Transverse colon (tissue), 4 donors: ENCODE measurements at places on chromosomes 2 and 18.

GRCh38 chr2:158932131-158932645 lies 36.3 kb upstream of the TANC1 start:
- DNase-seq, result no peak

DNA sequence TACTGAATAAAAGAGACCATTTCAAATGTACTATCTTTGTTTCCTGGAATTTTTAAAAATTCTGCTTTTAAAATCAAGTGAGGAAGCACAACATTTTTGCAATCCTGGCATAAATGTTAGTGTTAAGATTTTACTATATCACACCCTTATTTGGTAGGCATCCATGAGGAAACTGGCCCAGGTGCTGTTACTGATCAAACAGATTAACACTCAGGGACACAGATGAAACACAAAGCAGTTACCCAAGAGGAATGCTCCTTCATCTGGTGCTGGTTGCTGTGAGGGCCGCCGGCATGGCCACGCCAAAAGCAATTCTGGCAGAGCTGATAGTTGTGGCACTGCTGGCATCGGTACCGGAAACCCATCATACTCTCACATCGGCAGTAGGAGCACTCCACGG lies 96.8 kb downstream of the DTNB start:
- DNase-seq, result no peak

DNA sequence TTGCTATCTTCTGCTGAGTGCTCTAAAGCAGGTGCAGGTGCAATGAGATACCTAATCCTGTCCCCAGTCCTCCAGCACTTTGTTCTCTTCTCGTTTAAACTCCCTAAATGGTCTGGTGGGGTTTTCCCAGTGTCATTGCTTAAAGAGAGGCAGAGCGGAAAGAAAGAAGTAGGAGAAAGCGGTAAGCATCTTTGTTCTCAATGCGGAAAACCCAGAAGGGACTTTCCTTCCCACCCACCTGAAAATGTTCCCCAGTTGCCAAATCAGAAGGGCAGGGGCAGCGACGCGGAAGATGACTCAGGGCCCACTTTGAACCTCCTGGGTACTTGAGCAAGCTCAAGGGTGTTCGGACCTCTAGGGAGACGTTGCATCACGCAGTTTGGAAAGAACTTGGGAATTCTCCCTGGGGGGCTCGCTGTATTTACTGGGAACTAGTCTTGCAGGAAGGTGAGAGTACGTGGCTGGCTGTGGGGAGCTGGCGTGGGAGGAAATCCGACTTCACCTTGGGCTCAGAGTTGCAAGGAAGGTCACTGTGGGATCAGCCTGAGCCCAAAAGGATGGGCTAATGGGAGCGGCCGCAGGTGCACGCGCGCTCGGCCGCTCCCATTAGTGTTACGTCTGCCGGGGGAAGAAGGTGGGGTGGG lies 589 bp upstream of the SGPP2 start:
- DNase-seq, result no peak

GRCh38 chr18:13457327-13457726 lies 238.8 kb downstream of the LDLRAD4 start:
- no peak for DNase-seq

DNA sequence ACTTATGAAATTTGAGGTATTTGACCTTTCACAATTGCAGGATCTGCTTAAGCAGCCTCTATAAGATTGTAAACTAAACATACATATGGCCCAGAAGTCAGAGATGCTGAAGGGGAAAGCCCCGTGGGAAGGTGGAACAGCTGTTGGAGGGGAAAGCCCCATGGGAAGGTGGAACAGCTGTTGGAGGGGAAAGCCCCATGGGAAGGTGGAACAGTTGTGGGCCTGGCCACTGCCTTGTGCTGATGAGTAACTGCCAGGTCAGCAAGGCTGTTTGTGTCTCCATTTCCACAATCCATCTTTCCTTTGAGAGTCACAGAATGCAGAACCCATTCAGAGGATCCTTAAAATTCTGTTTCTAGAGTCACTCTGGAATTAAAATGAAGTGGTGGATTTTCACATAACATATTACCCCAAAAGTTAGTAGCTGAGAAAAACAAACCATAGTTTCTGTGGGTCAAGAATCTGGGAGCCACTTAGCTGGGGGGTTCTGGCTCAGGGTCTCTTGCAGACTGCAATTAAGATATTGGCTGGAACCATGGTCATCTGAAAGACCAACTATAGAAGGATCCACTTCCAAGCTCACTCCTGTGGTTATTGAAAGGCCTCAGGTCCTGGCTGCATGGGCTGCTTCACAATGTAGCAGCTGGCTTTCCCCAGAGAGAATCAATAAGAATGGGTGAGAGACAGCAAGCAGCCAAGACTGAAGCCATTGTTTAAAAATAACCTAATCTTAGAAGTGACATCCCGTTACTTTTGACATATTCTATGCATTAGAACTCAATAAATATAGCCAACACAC lies 86.6 kb upstream of the CAVIN2 start:
- DNase-seq, result peak; percentile 34

DNA sequence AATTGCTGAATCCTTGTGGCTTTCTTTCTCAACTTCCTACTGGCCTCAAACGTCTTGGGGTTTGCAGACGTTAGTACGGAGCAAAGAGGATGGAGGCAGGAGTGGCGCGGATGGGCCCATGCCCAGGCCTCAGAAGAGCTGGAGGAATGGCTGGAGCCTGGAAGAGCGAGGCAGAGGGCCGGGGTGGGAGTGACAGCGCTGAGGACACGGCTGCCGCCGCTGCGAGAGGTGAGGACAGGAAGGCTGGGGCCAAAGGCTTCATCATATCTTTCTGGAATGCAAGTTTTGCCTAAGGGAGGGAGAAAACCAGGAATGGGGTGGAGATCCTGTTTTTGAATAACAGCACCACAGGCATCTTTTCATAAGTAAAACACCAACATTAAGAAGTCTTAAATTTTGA lies 178.5 kb upstream of the SESTD1 start:
- no peak for DNase-seq

DNA sequence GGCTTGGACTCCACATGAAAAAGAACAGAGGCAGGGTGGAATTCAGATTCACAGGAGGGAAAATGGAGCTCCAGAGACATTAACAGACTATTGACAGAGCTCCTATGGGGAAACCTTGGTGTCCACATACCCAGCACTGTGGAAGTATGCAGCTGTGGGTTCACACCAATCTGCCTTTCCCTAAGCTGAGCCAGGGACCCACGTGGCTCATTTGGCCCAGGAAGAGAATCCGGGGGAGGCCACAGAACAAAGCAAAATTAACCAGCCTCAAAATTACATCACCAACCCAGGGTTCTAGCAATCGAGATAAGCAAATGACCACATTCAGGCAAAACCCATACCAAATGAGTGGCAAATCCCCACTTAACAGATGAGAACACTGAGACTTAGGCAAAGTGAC lies 105.8 kb upstream of the TWIST2 start:
- no peak for DNase-seq

GRCh38 chr18:332721-333510 lies 65.1 kb upstream of the THOC1 start:
- DNase-seq, result peak; percentile 15

DNA sequence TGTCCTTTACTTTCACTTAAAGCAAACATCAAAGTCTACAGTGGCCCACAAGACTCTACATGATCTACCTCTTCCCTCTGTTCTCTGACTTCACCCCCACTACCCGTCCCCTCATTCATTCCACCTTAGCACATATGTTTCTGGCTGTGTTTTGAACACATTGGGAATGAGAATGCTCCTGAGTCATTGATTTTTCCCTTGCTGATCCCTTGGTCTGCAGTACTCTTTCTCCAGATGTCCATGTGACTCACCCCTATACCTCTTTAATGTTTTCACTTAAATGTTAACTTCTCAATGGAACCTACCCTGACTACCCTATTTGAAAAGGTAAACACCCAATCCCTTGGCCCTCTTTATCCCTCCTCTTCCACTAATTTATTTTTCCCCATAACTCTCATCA lies 30.7 kb upstream of the FRZB start:
- no peak for DNase-seq

GRCh38 chr18:24461996-24462395 lies 1.6 kb downstream of the HRH4 start:
- no peak for DNase-seq

DNA sequence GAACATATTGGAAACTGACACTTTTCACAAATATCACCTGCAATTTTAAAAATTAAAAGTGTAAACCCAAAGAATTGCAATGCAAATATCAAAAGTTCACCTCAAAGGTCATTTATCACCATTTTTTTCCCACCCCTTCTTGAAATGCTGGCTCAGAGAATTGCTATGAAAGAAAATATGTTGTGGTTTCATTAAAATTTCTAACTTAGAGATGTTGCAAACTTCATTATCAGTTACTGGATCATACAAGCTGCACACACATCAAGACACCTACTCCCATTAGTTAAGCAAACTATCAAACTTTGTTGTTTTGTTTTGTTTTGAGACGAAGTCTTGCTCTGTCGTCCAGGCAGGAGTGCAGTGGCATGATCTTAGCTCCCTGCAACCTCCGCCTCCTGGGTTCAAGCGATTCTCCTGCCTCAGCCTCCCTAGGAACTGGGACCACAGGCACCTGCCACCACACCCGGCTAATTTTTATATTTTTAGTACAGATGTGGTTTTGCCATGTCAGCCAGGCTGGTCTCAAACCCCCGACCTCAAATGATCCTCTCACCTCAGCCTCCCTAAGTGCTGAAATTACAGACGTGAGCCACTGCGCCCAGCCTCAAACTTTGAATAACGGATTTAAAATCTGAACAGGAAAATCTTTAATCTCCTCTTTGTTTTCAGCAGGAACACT lies 37.0 kb downstream of the STK39 start:
- DNase-seq, result no peak

GRCh38 chr2:240986787-240987411 lies 11.5 kb upstream of the SNED1 start:
- DNase-seq, result peak; percentile 28

DNA sequence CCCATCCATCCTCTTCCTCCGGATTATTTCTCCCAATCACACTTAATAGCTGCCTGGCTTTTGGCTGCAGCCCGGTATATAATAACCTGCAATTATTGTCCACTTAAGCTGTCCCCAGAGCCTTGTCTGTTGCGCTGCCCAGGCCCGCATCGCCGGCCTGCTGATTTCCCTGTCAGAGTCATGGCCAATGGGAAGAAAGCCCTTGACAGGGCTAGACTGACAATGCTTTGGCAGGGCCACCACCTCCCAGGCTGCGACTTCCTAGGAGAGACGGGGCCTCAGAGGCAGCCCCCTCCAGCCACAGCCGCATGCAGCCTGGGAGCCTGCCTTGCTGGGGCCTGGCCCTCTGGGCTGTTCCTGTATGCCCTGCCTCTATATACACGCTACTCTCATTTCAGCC lies 10.0 kb upstream of the CELF4 start:
- DNase-seq, result no peak

GRCh38 chr2:142991295-142991694 lies 113.8 kb downstream of the KYNU start:
- no peak for DNase-seq

DNA sequence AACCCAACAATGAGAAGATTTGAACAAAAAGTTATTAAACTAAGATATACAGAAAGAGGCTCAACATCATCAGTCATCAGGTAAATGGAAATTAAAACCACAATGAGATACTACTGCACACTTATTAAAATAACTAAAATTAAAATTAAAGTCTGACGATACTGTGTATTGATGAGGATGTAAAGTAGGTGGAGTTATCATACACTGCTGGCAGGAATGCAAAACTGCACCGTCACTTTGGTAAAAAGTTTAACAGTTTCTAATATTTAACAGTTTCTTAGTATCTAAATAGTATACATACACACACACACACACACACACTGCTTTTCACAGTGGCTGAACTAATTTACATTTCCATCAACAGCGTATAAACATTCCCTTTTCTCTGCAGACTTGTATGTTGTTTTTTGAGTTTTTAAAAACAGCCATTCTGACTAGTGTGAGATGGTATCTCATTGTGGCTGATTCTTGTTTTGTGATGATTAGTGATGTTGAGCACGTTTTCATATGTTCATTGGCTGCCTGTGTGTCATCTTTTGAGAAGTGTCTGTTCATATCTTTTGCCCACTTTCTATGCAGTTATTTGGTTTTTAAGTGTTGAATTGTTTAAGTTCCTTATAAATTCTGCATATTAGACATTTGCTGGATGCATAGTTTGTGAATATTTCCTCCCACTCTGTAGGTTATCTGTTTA lies 726.9 kb upstream of the CHAC2 start:
- no peak for DNase-seq

GRCh38 chr2:232581725-232582124 lies 31.2 kb downstream of the EIF4E2 start:
- DNase-seq, result no peak

DNA sequence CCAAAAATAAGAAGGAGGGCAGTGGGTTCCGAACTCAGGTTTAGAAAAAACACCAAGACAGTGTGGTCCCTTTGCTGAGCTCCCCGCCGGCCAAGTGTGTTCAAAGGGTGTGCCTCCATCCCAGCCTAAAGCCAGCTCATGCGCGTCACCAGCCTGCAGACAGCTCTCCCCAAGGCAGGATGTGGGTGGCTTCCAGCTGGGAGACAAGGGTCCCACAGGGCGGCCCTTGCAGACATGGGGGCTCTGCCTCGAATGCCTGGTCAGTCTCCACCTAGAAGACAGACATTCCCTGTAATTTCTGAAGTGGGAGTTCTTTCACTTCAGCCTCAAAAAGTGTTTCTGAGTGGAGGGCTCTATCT lies 135.8 kb upstream of the GPC1 start:
- no peak for DNase-seq

DNA sequence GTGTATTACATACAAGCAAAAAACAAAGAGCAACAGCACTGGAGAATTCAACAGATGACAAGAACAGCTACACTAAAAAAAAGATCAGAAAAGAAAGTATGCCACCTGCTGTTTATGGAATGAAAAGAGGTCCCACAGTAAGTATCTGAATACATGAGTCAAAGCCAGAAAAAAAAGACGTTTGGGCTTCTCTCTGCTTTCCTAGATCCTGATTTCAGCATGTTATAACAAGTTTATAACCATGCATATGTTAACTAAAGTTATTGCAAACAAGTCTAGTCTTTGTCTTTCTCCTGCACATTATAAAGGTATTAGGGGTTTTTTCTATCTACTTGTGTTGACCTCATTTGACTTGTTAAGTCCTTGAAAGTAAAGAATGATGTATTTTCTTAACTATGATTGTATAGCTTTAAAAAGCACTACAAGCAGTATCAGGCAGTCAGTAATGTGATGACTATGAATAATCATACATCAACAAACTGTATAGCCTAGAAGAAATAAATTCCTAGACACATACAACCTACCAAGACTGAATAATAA lies 108.5 kb upstream of the COL5A2 start:
- no peak for DNase-seq

- no peak for DNase-seq
Observed at GRCh38 chr18:12310762-12311161, 2.7 kb downstream of the TUBB6 start.

DNA sequence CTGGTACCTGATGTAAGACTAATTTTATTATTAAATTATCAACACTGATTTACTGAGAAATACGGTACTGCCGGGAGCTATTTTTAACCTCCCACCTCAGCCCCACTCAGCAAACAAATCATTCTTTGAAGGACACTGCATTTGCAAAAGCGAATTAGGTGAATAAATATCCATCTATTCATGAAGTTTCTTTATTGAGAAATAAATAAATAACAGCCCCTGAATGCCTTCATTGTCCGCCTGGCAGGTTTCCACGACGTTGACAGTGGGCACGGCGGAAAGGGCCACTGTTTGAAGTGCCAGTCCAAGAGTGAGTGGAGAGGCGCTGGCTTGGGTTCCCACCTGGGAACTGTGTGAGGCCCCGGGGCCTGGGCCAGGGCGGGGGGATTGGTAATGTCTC lies 15.7 kb downstream of the C1QL2 start:
- no peak for DNase-seq

GRCh38 chr2:240638512-240639160 lies 13.4 kb downstream of the GPR35 start:
- DNase-seq, result no peak

GRCh38 chr18:55351980-55352714 lies 235.8 kb downstream of the TCF4 start:
- no peak for DNase-seq
